NCI-H524 treated with DMSO at 0.1 percent for 48 hours (cell line): ENCODE measurements at places on chromosomes 2 and 18.

- DNase-seq = no peak
Measured at GRCh38 chr2:16680781-16681180, 15.1 kb upstream of the CYRIA start.

DNA sequence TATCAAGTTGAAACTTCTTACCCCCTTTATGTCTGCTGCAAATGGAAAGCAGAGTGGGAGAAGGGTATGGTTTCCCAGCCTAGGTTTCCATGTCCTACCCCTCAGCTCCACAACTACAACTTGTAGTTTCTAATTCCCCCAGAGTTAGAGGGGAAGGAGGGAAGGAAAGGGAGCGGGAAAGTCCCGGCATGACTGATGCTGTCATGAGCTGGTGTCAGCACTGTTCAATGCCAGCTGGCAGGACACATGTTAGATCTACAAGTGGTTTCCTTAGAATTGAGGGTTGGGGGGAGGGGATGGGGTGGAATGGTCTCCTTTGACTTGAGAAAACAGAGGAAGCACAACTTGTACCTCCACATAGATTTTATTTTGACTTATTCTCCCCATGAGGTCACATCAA is 194.0 kb downstream of the MBD2 start:
- DNase-seq = no peak

GRCh38 chr2:222563106-222563718 is 92.7 kb downstream of the FARSB start:
- DNase-seq = no peak

DNA sequence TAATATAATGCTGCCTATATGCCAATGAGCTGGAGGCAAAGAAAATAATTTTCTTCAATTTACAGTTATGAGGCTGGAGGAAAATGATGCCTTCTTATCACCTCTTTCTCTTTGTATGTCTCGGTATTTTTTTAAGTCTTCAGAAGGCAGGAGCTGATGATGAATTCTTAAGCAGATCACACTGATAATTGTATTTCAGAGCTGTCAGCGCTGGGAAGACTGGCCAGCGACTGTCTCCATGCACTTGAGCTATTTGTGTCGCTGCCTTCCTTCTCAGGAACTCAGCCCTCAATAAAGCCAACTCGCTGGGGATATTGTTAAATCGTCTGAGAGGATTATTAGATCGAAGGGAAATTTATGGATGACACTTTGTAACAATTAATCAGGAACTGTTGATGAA is 40.3 kb downstream of the PTGR3 start:
- DNase-seq = no peak

- no peak for DNase-seq
Measured at GRCh38 chr18:74389991-74390390, 67.1 kb downstream of the DIPK1C start.

GRCh38 chr18:820591-821165 is 8.6 kb upstream of the YES1 start:
- DNase-seq = no peak

GRCh38 chr2:121189661-121190381 is 95.2 kb downstream of the TFCP2L1 start:
- no peak for DNase-seq

DNA sequence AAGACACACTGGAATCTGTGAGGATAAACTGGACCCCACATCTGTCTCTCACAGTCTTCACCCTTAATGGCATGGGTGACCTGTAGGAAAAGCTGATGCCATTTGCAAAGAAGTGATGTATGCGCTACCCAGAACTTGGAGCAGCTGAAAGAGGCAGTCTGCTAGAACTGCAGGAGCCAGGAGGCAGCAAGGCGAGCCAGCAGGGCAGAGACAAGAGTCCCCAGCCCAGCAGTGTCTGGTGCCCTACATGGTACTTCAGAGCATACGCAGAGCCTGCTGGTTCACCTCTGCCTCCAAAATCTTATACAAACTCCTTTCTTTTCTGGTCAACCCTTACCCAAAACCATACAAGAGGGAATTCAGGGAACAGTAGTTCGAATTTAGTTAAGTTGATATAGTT is 683.1 kb upstream of the RAB6C start:
- DNase-seq = no peak

GRCh38 chr2:211086049-211086448 is 529.6 kb downstream of the CPS1 start:
- peak; percentile 66 for DNase-seq

- DNase-seq = no peak
Measured at GRCh38 chr2:119407430-119408220, 24.0 kb upstream of the TMEM37 start.

DNA sequence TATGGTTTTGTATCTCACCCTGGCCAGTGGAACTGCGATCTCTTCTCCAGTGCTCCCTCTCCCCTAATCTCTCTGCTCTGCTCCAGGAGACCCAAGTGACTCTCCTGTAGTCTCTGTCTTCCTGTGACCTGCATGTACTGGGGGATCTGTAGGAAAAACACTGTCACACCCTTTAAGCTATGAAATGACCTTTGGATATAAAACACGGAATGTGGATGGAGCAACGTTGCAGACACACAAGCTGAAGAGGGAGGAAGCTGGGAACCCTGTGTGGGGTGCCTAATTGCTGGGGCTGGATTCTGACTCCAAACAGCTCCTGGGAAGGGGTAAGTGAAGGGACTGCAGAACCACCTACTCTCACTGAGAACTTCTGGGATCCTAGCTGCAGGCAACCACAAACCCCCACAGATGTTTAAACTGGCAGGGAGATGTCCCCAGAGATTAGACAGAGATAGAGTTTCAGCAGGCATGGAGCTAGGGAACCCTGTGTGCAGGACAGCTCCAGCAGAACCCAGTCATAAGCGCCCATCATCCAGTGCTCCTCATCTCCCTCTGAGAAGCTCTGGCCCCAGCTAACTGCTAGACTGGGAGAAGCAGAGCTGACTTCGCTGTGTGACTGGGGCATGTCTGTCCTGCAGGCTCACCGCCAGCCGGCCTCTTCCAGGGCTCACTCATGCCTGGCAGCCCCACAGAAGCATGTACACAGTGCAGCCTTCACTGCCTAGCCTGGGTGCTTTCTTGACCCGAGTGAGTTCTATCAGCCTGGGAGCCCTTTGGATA is 482.7 kb upstream of the SETBP1 start:
- DNase-seq = no peak

GRCh38 chr2:48380208-48380607 is 149.7 kb upstream of the STON1 start:
- no peak for DNase-seq

DNA sequence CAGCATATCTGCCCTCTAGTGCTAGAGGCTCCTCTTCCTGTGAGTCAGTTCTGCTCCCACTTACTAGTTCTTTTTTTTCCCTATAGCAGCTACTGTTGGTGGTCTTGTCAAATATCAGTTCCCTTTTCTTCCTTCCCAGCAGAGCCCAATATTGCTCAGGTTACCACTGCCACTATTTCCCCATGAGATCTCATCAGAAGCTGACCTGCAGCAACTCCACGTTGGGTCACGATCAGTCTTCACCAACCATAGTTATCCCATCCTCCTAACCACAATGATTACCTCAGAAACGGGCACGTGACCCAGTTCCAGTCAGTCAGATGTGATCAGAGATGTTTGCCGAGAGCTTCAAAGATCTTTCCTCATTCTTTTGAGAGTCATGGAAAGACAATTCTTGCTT is 59.7 kb upstream of the CAPN13 start:
- DNase-seq = no peak

- no peak for DNase-seq
Measured at GRCh38 chr2:44813165-44813564, 128.3 kb upstream of the SIX3 start.

DNA sequence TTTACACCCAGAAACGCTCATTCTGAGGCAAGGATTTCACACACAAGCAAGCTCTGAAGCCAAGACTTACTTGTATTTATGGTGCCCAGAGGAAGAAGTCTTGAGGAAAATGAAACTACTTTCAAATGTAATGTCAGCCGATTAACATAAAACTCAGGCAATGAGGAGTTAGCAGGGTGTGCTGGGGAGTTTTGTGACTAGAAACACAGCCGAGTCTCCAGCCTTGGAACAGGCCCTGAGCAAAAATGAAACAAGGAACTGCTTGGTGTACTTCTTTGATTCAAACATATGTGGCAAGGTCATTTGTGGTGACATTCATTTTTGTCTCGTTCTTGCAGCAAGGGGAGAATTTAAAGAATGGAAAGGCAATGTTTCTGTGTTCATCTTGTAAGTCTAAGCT is 4.5 kb downstream of the DYTN start:
- no peak for DNase-seq

GRCh38 chr2:169771021-169771420 is 27.6 kb upstream of the SSB start:
- DNase-seq = no peak

DNA sequence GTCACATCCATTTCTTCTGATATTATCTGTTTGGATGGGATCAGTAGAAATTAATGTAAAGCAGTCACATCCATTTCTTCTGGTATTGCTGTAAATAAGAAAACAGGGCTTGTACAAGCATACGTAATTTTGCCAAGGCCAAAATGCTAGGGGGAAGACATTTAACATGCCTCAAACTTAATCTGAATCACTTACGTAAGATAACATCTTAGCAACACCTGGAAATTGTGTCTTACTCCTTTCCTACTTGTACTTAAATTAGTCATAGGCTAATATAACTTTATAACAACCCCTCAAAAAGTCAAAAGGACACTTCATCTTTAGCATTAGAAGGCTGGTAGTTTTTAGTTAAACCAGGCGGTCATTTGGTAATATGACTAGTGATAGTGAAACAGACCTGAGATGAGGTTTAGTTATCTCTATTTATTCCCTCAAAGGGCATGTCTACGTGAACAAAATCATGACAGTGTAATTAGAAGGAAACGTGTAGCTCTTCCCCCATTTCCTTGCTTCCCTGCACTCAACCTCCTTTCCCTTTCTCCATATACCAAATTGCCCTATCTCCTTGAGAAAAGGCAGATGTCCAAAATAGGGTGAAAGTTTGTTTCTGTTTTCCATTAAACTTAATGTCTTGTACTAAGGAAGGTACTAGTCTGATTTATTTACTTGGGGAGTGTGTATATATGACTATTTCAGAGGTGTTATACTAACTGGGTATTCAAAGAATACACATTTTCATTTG is 99.3 kb upstream of the FZD5 start:
- DNase-seq = no peak

DNA sequence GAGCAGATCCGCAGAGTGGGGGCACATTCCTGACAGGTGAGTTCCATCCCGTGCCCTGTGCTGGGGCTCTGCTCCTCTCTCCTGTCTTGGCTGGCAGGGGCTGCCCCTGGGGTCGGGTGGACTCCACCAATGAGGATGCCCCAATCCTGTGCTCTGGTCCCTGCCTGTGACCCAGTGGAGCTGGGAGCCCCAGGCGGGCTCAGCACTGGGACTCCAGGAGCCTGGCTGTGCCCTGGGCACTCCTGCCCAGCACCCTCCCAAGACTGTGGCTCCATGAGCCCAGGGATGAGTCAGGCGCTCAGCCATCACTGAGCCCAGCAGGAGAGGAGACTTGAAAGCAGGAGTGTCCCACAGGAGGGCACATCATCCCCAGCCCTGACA is 53.9 kb downstream of the MBP start:
- no peak for DNase-seq

- no peak for DNase-seq
Measured at GRCh38 chr2:162057426-162057825, 16.6 kb downstream of the DPP4 start.
